ENCODE measurements at places on chromosomes 16 and 17.

DNA sequence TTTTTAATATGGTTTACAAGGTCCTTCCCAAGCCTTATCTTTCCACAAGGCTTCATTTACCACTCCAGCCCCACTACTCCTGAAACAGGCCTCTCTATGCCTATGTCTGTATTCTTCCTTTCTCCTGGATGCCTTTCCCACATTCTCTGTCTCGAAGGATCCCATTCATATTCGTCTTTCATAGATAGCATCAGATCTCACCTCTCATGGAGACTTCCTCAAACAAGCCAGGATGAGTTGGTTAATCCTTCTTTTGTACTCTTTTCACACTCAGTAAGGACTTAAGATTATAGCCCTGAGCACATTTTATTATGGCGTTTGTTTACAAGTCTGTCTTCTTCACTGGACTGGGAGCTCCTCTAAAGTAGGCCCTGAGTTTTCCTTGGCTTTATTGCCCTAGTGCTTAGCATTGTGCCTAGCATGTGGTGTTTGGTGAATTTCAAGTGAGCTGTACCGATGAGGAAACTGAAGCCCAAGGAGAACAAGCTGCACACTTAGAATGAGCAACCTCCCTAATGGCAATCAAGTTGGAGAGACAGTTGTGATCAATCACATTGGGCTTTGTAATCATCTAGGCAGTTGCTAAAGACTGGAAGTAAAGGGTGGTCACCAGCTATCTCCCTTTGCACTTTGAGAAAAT is 10.0 kb upstream of the TBX4 start:
- no peaks in the 10 kb centered on the region for H3K27me3 ChIP-seq
- no peaks in the 10 kb centered on the region for H3K4me1 ChIP-seq
- no peak overlapping the region for H3K4me3 ChIP-seq
- H3K27ac ChIP-seq: no peak overlapping the region

GRCh38 chr17:31608659-31609254 is 217.3 kb downstream of the RAB11FIP4 start:
- H3K36me3 ChIP-seq: no peaks in the 10 kb centered on the region
- no peaks in the 10 kb centered on the region for H3K27me3 ChIP-seq
- no peak overlapping the region for H3K27ac ChIP-seq
- no peak overlapping the region for H3K4me3 ChIP-seq
- no peaks in the 10 kb centered on the region for H3K4me1 ChIP-seq

- H3K27ac ChIP-seq: peak overlapping the region; percentile 83
- no peak for DNase-seq
- no peaks in the 10 kb centered on the region for H3K36me3 ChIP-seq
Observed at GRCh38 chr16:77711179-77711578, 11.1 kb upstream of the NUDT7 start.

- no peak for DNase-seq
- no peak overlapping the region for H3K27ac ChIP-seq
- H3K27me3 ChIP-seq: no peaks in the 10 kb centered on the region
- H3K4me1 ChIP-seq: no peaks in the 10 kb centered on the region
Observed at GRCh38 chr17:54662978-54663876, 237.4 kb upstream of the TOM1L1 start.
